Naive thymus-derived CD4-positive, alpha-beta T cell (primary cell): ENCODE measurements at places on chromosomes 16 and 17.
A peak's percentile ranks its signal among the peaks of the same experiment; 100 is the strongest.

DNA sequence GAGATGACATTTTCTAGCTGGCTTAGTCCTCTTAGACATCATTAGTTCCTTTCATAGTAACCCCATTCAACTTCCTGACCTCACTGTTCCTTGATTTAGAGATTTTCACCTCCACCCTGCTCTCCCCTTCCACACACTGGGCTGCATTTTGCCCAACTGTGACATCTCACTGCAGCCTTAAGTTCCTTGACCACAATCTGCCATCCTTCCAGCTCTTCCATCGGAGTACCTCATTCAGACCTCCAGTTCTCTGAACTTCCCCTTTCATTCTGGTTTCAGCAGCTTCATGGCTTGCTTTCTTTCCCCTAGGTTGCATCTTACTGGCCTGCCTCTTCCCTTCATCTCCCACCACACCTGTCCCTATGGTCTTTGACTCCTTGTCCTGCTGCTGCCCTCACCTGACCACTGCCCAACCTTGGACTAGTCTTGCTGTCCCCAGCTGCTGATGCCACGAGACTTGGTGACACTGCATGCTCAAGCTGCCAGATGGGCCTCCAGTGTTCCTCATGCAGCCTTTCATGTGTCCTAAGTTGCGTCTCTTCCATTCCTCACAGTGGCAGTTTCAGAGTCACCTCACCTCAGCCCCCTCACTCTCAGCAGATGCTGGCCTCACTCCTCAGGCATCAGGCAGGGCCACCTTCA lies 40.8 kb downstream of the NUP88 start:
- no peaks in the 10 kb centered on the region for H3K4me1 ChIP-seq
- peak overlapping the region; percentile 13 for H3K27ac ChIP-seq
- H3K27me3 ChIP-seq = no peaks in the 10 kb centered on the region
- no peak overlapping the region for H3K4me3 ChIP-seq
- H3K36me3 ChIP-seq = peaks cover 87% of the 10 kb centered on the region

DNA sequence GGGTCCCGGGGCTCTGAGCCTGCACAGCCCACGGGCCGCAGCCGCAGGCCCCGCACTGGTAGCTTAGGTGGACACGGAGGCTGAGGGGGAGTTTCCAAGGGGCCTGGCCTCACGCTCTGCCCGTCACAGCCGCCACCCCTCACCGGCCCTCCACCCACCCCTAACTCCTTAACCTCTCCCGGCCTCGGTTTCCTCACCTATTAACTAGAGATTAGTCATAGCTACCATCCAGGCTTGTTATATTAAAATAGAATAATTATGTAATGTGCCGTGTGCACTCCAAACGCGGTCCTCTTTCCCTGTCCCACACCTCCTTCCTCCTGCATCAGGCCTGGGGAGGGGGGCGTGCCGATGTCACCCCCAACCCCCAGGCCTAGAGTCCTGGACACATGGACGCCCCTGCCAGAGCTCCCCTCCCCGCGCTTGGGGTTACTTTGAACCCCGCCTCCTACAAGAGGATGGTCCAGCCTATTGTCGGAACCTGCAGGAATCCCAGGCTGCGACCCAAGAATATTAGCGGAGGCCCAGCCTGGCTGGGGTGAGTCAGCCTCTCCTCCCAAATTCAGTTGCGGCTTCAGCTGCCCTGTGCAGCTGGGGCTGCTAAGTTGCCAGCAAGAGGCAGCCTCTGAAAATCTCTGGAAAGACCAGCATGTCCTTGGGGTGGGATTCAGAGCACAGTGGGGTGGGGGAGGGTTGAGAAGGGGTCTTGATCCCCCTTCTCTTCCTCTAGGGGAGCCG lies 17.3 kb downstream of the SOCS3 start:
- DNase-seq = no peak
- peak overlapping the region; percentile 82 for H3K27ac ChIP-seq
- peaks cover 47% of the 10 kb centered on the region for H3K4me1 ChIP-seq
- H3K36me3 ChIP-seq = no peaks in the 10 kb centered on the region
- H3K4me3 ChIP-seq = peak overlapping the region; percentile 46
- no peaks in the 10 kb centered on the region for H3K27me3 ChIP-seq

DNA sequence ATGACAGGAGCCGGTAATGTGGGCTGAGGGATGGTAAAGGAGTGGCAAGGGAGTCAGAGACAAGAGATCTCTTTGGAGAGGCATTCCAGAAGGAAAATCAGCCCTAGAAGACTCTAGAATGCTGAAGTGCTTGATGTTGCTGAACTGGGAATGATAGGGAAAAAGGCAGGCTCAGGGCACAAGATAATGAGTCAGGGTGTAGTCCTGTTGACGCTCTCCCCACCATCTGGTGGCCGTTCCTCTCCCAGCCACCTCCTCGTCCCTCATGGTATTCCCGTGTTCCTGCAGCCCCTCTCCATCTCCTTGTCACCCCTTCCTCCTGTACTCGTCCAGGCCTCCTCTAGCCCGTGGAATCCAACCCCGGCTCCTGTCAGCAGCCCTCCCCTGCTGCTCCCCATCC lies 11.1 kb upstream of the ALDOA start:
- no peak overlapping the region for H3K4me3 ChIP-seq
- H3K27ac ChIP-seq = no peak overlapping the region
- H3K27me3 ChIP-seq = no peaks in the 10 kb centered on the region
- no peak for DNase-seq
- H3K4me1 ChIP-seq = peaks cover 4% of the 10 kb centered on the region
- H3K36me3 ChIP-seq = no peaks in the 10 kb centered on the region

GRCh38 chr16:4283939-4284338 lies 11.1 kb upstream of the TFAP4 start:
- H3K36me3 ChIP-seq = no peaks in the 10 kb centered on the region
- no peak overlapping the region for H3K27ac ChIP-seq
- no peak for DNase-seq
- peaks cover 6% of the 10 kb centered on the region for H3K4me1 ChIP-seq

GRCh38 chr16:17107450-17107849 lies 363.3 kb downstream of the XYLT1 start:
- peaks cover 14% of the 10 kb centered on the region for H3K36me3 ChIP-seq
- no peak overlapping the region for H3K4me3 ChIP-seq
- no peak for DNase-seq
- H3K27ac ChIP-seq = no peak overlapping the region
- H3K27me3 ChIP-seq = no peaks in the 10 kb centered on the region
- H3K4me1 ChIP-seq = peaks cover 4% of the 10 kb centered on the region

DNA sequence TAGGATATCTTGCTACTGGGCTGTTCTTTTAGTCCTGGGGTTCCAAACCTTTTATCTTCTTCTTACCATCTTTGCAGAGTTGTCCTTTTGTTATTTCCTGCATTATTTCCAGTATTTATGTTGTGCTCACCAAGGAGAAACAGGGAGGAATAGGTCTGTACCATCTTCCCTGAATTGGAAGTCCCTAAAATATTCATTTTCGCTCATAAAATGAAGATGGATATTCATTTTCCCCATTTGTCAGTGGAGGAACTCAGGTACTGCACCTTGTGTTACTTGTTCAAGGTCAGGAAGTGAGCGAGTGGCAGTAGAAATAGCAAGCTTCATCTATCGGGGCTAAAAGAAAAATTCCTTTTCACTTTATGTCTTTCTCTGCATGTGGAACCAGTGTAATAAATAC lies 989.7 kb downstream of the CDH11 start:
- no peak overlapping the region for H3K4me3 ChIP-seq
- no peaks in the 10 kb centered on the region for H3K27me3 ChIP-seq
- H3K4me1 ChIP-seq = no peaks in the 10 kb centered on the region
- H3K27ac ChIP-seq = no peak overlapping the region
- no peak for DNase-seq

- H3K27me3 ChIP-seq = no peaks in the 10 kb centered on the region
- no peaks in the 10 kb centered on the region for H3K4me1 ChIP-seq
- no peak overlapping the region for H3K27ac ChIP-seq
Measured at GRCh38 chr16:65114527-65114926, 7.3 kb downstream of the CDH11 start.

GRCh38 chr17:49414622-49415350 lies at the start of gene PHB1:
Gene PHB1 (minus strand): TSS chr17:49414882. CDS start chr17:49413264, 1,618 bp downstream.
- H3K27ac ChIP-seq = peak within 1 kb of the TSS; percentile 77
- peaks cover 8% of the 10 kb centered on the region for H3K4me1 ChIP-seq
- H3K36me3 ChIP-seq = peaks cover 37% of the 10 kb centered on the region
- H3K4me3 ChIP-seq = peak within 1 kb of the TSS; percentile 77

- no peak for DNase-seq
- H3K27me3 ChIP-seq = peaks cover 21% of the 10 kb centered on the region
- no peaks in the 10 kb centered on the region for H3K36me3 ChIP-seq
- peak overlapping the region; percentile 33 for H3K4me3 ChIP-seq
- H3K27ac ChIP-seq = no peak overlapping the region
Measured at GRCh38 chr17:44967026-44967906, 837 bp downstream of the C1QL1 start.

GRCh38 chr16:57386381-57386951 lies 14.2 kb downstream of the CX3CL1 start:
- no peak overlapping the region for H3K4me3 ChIP-seq
- H3K27ac ChIP-seq = no peak overlapping the region
- no peaks in the 10 kb centered on the region for H3K27me3 ChIP-seq
- no peak for DNase-seq
- H3K36me3 ChIP-seq = no peaks in the 10 kb centered on the region

- H3K36me3 ChIP-seq = no peaks in the 10 kb centered on the region
- no peak for DNase-seq
- H3K4me1 ChIP-seq = peaks cover 6% of the 10 kb centered on the region
- no peaks in the 10 kb centered on the region for H3K27me3 ChIP-seq
- H3K4me3 ChIP-seq = no peak overlapping the region
- no peak overlapping the region for H3K27ac ChIP-seq
Measured at GRCh38 chr17:82443465-82444283, 6.9 kb downstream of the CYBC1 start.

DNA sequence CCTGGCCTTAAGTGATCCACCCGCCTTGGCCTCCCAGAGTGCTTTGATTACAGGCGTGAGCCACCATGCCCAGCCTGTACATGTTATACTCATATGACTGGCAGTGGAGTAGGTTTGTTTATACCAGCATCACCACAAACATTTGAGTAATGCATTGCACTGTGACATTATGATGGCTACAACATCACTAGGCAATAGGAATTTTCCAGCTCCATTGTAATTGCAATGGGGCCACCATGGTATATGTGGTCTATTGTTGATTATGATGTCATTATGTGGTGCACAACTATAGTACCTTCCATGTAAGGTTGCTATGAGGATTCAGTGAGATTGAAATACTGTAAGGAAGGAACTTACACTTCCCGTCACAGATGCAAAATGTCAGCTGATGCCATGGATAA lies 168.9 kb downstream of the COPRS start:
- no peaks in the 10 kb centered on the region for H3K27me3 ChIP-seq
- no peak overlapping the region for H3K4me3 ChIP-seq
- no peak for DNase-seq

DNA sequence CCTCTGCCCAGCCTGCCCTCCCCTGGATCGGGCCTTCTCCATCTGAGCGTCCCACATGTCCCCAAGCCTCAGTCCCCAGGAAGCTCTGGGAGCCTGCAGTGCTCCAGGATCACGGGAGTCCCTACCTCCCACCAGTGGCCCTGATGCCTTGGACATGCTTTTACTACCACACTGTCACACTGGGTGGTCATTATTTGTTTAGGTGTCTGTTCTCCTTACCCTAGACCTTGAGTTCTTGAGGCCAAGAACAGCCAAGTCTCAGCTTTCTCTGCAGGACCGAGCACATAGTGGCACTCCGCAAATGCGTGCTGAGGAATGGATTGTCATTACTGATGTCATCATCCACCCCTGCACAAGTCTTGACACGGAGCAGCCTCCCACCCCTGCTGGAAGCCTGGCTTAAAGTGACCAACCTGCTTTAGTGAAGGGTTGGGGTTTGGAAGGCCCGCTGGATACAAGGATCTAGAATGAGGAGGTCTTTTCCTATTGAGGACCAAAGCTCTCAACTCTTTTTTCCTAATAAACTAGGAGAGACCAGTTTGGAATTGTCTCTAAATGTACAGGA lies 132.9 kb upstream of the CRHR1 start:
- H3K27ac ChIP-seq = no peak overlapping the region
- H3K36me3 ChIP-seq = no peaks in the 10 kb centered on the region
- no peak overlapping the region for H3K4me3 ChIP-seq
- H3K27me3 ChIP-seq = no peaks in the 10 kb centered on the region
- no peak for DNase-seq

GRCh38 chr17:49634485-49634860 lies 43.4 kb downstream of the SPOP start:
- no peak overlapping the region for H3K4me3 ChIP-seq
- H3K27me3 ChIP-seq = no peaks in the 10 kb centered on the region
- no peak for DNase-seq
- peaks cover 8% of the 10 kb centered on the region for H3K4me1 ChIP-seq
- H3K36me3 ChIP-seq = no peaks in the 10 kb centered on the region

DNA sequence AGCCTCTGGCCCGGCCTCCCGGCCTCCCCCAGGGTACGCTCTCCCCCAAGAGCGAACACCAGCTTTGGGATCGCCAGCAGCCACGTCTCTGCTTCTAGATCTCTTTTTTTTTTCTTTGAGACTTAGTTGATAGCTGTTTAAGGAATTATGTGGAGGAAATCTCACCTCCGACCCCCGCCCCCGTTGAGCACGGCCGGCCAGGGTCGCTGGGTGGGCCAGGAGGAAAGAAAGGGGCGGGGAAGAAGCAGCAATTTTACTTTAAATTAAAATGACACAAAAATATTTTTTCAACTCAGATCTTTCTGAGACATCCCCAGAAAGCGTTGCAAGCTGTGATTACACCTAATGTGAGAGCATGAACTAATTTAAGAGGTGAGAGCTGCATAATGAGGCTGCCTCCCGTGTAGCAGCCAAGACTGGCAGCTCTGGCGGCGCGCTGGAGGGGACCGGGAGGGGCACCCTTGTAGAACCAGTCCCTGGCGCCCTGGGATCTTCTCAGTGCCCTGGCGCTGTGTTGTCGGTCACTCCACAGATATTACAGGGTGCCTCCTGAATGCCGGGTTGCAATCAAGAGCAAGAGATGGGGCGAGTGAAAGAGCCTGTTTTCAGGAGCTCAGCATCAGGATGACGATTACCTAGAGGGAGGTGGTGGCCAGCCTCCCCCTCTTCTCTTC lies 1.9 kb upstream of the CBLN1 start:
- DNase-seq = no peak
- no peaks in the 10 kb centered on the region for H3K4me1 ChIP-seq
- no peaks in the 10 kb centered on the region for H3K36me3 ChIP-seq
- H3K27ac ChIP-seq = no peak overlapping the region
- no peak overlapping the region for H3K4me3 ChIP-seq
- H3K27me3 ChIP-seq = no peaks in the 10 kb centered on the region

DNA sequence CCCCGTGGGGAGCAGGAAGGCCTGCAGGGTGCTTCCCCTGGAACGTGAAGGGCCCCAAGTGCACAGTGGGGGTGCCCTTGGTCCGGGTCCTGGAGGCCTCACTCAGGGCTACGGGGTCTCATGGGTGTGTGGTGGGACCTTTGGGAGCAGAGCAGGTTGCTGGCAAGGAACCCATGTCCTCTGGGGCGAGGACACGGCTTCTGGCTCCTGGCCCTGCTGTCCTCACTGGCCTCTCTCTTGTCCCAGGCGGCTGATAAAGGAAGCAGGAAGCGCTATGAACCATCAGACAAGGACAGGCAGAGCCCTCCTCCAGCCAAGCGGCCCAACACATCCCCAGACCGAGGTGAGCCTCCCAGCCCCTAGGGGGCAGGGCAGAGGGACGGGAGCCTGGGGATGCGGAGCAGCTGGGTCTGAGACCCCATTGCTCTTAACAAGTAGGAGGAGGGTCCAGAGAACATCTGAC lies 9.8 kb upstream of the IL17C start:
- H3K27me3 ChIP-seq = no peaks in the 10 kb centered on the region
- no peak overlapping the region for H3K27ac ChIP-seq
- no peak for DNase-seq
- H3K36me3 ChIP-seq = no peaks in the 10 kb centered on the region
- H3K4me3 ChIP-seq = no peak overlapping the region
- H3K4me1 ChIP-seq = peaks cover 4% of the 10 kb centered on the region
